ENCODE measurements at places on chromosomes 1 and 21. TPM values are rescaled to one million over a fixed set of nuclear protein-coding genes. Genes with fewer than 3 reads are reported as not detected.

Gene DNAI4
- 14.3 TPM for total RNA-seq

Gene HES4
- 36.7 TPM for total RNA-seq

Gene LPAR3
- total RNA-seq = 16.6 TPM

Gene STUM
- total RNA-seq = 1.4 TPM

Gene KIF14
- total RNA-seq = 0.11 TPM

Gene AMY1A
- total RNA-seq = not detected

Gene CNTN2
- 0.51 TPM for total RNA-seq

Gene FAM229A
- 2.4 TPM for total RNA-seq

Gene C1orf115
- total RNA-seq = 22.4 TPM

Gene LIN28A
- total RNA-seq = not detected

Gene LCE3D
- total RNA-seq = not detected

Gene UBE2J2
- total RNA-seq = 40.0 TPM

Gene C1orf226
- 4.6 TPM for total RNA-seq

Gene SPATA21
- total RNA-seq = not detected

Gene ZBTB8OS
- 36.4 TPM for total RNA-seq

Gene CACYBP
- 84.2 TPM for total RNA-seq

Gene LORICRIN
- not detected for total RNA-seq

Gene GJA4
- 23.0 TPM for total RNA-seq

Gene TMEM63A
- total RNA-seq = 30.6 TPM

Gene RGS7
- not detected for total RNA-seq

Gene OR6K3
- total RNA-seq = not detected

Gene RGS4
- 0.92 TPM for total RNA-seq

Gene TMEM269
- not detected for total RNA-seq

Gene ZNF648
- not detected for total RNA-seq

Gene PLA2G2D
- total RNA-seq = not detected

Gene LAPTM5
- 31.5 TPM for total RNA-seq

Gene CFHR3
- not detected for total RNA-seq

Gene PODN
- total RNA-seq = 35.3 TPM
